ENCODE measurements at places on chromosomes 7 and 10.

- DNase-seq = no peak
Measured at GRCh38 chr7:117704063-117704462, 169.2 kb downstream of the CTTNBP2 start.

- no peak for DNase-seq
Measured at GRCh38 chr10:53013201-53013810, 240.7 kb upstream of the MBL2 start.

DNA sequence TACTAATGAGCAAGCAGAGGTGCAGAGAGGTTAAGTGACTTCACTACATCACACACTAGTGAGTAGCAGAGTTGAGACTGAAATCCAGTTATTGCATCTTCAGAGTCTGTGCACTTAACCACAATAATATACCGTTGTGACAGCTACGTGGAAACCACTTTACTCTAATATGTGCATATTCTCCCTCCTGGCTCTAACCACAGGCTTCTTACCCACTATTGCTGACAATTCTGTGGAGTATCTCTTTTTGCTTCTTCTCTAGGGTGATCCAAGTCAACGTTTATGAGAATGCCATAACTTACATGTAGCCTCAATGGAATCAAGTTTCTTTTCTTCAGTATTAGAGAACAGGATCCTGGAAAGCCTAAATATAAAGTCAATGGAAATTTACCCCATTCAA lies 64.2 kb upstream of the MEOX2 start:
- no peak for DNase-seq

DNA sequence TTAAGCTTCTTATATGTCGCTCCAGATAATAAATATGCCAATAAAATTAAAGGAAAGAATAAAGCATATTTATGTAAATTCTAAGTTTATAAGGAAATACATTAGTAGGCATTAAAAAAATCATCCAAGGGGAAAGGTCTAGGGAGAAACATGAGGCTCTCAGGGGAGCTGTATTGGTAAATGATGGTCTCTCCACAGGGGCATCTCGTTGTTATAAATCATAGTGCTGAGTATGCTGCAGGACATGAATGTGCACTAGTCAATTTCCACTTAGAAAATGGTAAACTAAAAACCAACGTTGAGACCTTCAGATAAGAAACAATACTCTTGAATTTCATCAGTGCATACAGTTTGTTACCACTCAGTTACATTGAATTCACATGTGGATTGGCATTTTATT lies 194.0 kb upstream of the AHR start:
- no peak for DNase-seq

DNA sequence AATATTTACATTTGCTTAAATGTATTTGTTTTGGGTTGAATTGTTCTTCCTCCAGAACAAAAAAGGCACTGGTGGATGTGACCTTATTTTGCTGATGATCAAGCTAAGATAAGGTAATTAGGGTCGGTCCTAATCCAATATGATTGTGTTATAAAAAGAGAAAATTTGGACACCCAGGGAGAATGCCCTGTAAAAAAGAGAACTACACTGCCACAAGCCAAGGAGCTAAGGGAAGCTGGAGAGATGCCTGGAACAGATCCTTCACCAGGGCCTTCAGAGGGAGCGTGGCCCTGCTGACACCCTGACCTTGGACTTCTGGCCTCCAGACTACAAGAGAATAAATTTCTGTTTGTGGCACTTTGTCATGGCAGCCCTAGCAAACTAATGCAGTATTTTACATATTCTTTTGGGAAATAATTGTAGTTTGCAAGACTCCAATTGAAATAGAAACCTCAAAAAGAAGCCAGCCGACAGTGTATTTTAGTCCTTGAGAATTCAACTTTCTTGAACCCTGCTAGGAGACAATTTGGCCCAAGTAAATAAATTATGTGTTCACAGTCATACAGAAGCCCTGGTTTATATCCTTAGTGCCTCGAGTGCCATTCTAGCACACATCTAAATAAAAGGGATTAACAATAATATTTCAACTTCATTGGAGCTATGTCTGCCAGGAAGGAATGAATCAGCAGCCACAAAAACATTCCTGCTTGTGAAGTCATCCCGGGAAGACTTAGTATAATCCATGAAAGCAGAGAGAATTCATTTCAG lies 164.6 kb downstream of the PKD1L1 start:
- no peak for DNase-seq

GRCh38 chr10:4733150-4733842 lies 92.7 kb upstream of the AKR1E2 start:
- DNase-seq = no peak

GRCh38 chr7:15853832-15854470 lies 167.5 kb upstream of the MEOX2 start:
- DNase-seq = no peak

DNA sequence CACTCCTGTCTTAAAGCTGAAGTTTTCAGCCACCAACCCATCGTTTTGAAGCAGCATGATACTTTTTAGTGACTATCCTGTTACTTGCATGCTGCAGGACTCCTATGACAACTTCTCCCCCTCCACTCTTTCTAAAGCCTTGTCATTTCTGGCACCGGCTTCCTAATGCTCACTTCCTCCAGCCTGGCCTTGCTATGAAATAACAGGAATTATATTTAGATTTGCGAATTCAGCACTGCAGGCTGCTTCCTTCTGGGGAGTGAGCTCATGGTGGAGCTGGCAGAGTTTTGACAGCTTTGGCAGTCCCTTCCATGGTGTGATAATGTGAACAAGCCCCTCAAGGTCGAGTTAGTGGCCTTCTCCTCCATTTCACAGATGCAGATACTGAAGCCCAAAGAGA lies 13.4 kb downstream of the BLNK start:
- DNase-seq = no peak

DNA sequence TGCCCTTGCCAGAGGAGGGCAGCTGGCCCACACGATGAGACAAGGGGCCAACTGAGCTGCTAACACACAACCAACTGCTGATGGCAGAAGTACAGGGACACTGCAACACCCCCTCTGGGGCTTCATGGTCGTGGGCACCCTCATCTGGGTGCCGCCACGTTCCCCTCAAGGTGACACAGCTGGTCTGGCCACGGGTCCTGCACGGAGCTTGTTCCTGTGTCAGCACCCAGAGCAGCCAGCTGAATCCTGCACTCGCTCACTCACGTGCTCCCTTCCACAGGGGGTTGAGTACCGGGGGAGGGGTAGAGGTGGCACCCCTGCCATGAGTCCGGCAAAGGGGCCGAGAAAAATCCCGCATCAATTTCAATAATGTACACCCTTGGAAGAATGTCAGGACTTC lies 1319.1 kb downstream of the REEP3 start:
- no peak for DNase-seq

DNA sequence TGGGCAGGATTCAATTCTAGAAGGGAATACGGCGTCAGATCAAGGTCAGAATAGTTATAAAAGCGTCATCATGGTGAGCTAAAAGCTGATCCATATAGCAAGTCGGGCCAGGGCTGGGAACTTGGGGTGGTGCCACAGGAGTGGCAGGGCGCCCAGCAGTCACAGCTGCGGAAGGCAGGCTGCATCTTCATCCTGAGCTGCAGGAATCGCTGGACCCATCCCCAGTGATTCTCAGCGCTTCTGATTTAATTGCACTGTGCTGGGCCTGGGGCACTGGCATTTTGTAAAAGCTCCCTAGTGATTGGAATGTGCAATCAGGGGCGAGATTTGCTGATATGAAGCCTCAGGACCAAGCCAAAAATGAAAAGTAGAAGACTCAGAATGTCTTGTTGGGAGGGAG lies 135.3 kb downstream of the CTTNBP2 start:
- DNase-seq = no peak

- no peak for DNase-seq
Measured at GRCh38 chr7:80387634-80388193, 124.2 kb downstream of the GNAT3 start.

DNA sequence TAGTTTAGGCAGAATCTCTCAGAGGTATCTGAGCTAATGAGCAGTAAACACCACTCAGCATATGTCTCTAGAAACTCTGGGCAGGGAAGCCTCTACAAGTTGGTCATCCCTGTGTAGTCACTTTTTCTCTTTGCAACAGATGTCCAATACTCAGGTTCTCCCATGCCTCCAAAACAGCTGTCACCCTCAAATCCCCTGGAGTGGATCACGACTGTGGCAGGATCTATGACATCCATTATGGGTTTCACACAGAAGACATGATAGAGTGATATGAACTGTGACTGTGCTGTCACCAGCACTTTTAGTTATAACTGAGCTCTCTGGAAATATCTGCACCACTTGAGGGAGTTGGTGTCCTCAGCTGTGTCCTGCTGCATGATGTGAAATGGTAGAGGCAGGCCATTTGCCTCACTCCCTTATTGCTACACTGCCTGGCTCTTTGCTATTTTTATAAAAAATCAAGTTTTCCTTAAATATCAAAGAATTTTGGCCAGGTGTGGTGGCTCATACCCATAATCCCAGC lies 24.1 kb upstream of the ZNRF2 start:
- no peak for DNase-seq

DNA sequence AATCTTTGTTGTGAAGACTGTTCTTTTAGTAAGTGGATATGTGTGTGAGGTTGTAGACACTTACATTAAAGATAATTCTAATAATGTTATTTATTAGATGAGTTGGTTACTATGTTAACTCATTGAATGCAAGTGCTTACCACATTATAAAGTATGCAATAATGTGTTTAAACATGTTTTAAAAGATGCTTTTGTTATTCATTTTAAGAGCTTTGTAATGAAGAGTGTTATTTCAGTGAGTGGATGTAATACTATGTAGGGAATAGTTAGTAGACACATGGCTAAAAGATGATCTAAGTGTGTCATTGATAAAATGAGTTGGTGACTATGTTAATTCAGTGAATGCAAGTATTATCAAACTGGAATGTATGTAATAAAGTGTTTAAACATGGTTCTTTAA lies 70.0 kb upstream of the VOPP1 start:
- DNase-seq = no peak

DNA sequence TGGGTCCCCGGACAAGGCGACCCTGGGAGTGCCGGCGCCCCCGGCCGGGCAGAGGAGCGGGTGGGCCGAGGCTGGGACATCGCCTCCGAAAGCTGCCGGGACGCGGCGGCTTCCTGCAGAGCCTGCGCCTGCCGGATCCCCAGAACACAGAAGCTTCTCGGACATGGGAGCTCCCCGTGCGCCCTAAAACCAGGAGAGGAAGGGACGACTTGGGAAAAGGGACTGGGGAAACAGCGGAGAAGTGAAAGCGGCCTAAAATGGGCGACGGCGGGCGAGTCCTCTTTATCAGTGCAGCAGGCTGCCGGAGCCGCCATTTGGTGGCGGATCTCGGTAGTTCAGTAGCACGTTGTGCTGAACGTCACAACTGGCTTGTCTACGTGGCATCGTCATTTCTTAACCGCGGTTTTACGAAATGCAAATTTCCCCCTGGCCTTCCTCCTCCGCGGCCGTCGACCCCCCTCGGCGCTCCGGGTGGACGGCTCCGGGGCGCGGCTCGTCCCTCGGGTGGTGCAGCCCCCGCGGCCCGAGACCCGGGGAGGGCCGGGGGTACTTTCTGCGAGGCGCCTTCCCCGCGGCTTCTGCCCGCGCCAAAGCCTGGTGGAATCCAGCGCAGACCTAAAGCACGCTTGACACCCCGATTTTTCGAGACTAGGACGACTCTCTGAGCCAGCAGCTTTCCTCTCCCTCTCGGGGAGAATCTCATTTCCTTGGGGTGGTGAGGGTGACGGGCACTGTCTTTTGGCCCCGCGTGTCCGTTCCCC lies 9.9 kb upstream of the SPAG6 start:
- no peak for DNase-seq

GRCh38 chr10:123227706-123228105 lies 73.5 kb downstream of the BUB3 start:
- no peak for DNase-seq

- no peak for DNase-seq
Measured at GRCh38 chr7:134925766-134926165, 60.5 kb upstream of the AGBL3 start.

DNA sequence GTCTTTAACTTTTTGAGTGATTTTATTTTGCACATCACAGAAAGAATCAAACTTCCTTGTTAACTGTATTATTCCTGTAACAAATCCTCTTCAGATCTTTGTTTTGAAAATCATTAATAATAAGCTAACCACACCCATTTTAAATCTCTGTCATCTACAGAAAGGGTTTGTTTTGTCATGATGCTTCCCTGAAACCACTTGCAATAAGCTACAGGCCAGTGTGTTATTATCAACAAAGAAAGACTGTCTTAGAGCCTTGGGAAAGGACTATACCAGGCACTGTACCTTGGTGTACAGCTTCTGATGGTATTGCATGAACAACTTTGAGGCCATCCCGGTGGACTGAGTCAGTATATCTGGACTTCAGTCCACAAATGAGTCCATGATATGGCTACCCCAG lies 145.3 kb upstream of the FAM3C start:
- no peak for DNase-seq

DNA sequence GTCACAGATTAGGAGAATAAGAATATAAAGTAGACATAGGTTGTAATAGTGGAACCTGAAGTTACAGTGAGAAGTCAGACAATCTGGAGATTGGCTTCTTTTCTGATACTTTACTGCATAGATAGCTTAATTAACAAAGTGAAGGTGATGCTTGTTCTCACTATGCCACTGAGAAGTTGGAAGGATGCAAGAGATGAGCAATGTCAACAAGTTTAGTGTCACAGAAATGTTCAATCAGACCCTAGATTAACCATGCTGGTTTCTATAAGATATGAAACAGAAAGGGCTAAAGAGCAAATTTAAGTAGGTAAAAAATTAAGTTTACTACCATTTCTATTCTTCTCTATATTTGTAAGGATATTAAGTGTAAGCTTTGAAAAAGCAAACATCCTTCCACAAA lies 838.6 kb upstream of the SORCS1 start:
- DNase-seq = no peak

DNA sequence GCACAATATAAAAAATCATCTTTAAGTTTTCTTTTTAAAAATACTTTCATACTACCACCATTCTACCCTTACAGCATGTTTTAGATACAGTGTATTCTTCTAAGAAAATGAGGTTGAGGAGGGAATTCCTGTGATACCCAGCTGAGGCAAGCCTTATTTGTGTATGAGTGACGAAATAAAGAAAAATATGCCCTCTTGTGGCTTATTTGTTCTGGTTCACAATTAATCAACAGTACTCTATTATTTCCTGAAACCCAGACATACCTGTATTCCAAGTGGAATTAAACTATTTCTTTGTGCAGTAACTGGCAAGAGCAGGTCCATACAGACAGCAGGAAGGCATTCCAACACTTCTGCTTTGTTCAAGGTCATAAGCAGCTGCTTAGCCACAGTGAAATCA lies 4.5 kb upstream of the SEMA3D start:
- no peak for DNase-seq
